Stimulated activated CD8-positive, alpha-beta memory T cell treated with anti-CD3 and anti-CD28 coated beads, Interleukin-4, amount 100 ng/mL, for 1 hour (primary cell): ENCODE measurements at places on chromosomes 1 and 21.

DNA sequence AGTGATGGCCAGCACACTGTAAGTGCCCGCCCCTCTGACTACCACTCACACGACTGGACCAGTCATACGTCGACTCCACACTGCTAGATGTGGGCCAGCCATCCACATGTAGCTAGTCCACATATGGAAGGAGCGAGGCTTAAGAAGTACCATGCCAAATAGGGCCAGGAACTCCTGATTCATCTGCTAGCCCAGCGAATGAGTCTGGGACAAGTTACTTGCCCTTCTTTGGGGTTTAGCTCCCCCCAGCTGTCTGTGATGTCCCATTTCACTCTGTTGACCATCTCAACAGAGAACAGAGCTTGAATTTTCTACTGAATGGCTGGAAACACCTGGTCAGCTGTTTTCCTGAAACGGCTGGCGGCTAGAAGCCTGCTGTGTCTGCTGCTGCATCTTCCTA is 5.8 kb downstream of the CSRP1 start:
- no peak for DNase-seq

- DNase-seq: no peak
Measured at GRCh38 chr1:165050246-165050645, 306.3 kb downstream of the LMX1A start.

DNA sequence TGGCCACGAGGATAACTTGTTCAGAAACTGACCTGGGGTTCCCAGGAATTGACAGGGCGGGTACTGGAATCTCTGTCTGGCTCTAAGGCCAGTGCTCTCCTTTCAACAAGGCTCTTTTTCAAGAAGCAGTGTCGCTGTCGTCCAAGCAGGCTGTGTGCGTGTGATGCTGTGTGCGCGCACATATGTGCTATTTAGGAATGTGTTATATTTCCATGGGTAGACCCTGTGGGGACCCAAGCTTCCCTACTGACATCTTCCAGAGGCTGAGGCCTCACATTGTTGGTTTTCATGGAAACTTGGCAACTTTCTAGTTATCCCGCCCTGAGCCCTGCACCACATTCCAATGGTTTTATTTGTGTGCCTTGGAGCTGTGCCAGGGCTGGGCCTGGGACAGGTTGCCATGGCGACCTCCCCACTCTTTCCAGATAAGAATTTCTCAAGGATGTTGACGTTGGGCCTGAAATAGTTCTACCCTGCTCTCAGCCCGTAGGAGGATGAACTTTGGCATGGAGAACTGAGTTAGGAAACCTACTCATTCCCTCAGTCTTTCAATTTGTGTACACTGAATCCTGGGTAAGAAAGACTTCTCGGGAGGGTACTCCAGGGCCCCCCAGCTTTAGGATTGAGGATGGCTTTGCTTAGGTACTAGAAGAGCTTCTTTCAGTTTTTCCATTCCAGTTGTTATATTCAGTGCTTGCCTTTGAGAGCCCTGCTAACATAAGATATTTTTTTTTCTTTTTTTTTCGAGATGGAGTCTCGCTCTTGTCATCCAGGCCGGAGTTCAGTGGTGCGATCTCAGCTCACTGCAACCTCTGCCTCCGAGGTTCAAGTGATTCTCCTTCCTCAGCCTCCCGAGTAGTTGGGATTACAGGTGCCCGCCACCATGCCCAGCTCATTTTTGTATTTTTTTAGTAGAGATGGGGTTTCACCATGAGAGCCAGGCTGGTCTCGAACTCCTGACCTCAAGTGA is 38.8 kb upstream of the SRSF10 start:
- DNase-seq: no peak

DNA sequence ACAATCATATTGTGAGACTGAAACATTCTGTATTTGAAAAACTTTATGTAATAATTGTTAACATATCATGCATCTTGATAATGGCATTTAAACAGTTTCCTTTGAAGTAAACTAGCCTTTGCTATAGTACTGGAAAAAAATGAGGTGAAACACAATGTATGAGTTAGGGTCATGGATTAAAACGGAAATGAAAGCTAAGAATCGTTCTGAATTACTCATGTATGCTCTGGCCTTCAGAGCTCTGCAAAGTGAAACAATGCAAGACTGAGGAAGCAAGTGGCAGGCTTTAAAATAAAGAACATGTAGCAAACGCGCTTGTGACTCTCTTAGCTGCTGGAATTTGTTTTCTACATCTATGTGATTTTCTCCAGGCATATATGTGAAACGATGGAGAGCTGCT is 317.1 kb downstream of the DPYD start:
- DNase-seq: no peak

DNA sequence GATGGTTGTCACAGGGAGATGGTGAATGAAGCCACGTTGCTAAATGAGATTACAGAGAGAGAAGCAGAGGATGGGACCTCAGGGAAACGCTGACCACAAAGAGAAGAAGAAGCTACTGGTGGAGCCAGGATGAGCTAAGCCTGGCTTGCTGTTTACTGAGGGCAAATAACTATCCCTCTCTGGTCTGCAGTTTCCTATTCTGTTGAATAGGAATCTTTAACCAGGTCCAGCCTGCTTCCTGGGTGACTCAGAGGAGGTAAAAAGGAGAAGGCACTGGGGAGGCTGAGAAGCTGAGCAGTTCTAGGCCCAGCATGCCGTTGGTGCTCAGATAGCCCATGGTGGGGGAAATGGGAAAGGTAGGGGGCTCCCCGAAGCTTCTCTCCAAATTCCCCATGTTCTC is 29.6 kb downstream of the DMBX1 start:
- no peak for DNase-seq

DNA sequence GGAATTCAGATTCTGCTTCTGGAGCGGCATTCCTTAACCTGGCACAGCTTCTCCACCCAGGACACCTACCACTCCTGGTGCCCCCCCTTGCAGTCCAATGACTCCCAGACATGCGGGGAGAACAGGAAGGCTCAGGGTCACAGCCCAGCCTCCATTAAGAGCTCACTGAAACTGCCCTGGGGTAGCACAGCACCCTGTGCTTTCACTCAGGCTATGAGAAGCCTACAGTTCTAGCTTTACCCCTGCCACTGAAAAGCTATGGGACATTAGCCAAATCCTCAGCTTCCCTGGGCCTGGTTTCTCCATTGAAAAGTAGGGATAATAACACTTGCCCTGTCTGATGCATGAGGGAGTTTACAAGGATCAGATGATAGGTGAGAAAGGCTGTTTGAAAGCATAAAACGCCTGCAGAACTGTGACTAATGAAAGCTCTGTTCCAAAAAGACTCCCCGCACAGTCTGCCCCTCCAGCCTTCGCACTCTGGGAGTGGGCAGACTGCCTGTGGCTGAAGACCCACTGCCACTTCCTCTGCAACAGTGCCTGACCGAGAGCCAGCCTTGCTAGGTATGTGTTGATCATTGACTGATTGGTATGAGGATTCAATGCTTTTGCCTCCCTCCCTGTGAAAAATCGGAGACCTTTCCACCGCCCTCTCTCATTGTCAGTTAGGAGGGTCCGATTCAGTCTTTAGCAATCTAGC is 2.7 kb upstream of the CLDN19 start:
- no peak for DNase-seq

GRCh38 chr21:32732544-32732943 is 4.7 kb upstream of the SYNJ1 start:
- DNase-seq: no peak

DNA sequence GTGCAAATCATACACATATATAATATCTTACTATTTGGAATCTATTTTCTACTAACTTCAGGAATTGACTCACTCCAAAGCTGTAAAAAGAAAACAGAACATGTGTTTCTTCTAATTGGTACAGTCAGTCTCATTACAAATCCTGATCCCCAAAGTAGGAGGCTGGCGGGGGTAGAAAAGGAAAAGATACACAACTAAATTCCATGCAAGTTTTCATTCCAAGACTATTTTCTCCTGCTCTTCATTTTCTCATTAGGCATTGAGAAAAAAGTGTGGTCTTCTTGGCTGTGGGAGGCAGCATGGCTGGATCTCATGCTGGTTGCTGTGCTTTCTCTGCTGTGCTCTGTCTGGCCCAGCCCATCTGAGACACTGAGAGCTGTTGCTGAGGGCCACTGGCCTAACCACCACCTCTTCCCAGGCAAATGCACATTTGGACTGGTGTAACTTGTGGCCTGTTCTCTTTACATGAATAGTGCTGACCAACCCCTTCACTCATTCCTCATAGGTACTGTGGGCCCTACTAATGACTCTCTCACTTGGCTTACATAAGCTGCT is 1107.5 kb upstream of the B3GALT2 start:
- DNase-seq: no peak

DNA sequence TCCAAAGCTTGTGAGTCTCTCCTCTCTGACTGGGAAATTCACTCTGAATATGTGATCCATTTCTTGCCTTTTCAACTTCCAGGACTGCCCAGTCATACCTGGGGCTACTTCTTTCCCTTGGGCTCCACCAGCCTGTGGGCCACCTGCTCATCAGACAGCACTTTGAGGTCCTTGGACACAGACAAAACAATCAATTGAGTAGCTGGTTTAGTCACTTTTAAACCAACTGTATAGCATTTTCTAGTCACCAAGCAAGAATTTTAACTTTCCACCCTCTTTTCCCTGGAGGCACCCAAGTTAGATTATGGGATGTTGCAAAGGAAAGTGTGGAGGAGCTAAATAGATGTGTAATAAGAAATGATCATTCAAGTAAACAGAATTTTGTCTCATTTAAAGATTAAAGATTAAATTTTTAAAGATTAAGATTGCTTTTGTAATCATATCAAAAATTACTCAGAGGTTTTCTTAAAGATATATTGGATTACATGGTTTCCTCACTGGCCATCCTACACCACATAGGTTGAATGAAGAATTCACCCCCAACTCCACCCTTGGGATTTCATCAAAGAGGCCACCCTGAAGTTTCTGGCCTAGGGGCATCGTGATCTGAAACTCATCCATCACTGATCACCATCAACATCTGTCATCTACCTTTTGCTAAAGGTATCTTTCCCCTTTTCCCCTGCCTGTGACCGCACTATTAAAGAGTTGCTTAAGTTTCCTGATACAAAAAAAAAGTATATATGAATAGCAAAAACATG is 219.2 kb upstream of the NR5A2 start:
- no peak for DNase-seq

GRCh38 chr1:156295391-156295947 is at the start of gene GLMP:
Gene GLMP (minus strand): TSS chr1:156295679. CDS start chr1:156295645, 34 bp downstream.
- DNase-seq: no peak
